ENCODE measurements at places on chromosomes 2 and 18. TPM values are rescaled to one million over a fixed set of nuclear protein-coding genes. Genes with fewer than 3 reads are reported as not detected.
A peak's percentile ranks its signal among the peaks of the same experiment; 100 is the strongest.

- no peak for DNase-seq
Observed at GRCh38 chr2:38317725-38318124, 59.3 kb downstream of the ATL2 start.

DNA sequence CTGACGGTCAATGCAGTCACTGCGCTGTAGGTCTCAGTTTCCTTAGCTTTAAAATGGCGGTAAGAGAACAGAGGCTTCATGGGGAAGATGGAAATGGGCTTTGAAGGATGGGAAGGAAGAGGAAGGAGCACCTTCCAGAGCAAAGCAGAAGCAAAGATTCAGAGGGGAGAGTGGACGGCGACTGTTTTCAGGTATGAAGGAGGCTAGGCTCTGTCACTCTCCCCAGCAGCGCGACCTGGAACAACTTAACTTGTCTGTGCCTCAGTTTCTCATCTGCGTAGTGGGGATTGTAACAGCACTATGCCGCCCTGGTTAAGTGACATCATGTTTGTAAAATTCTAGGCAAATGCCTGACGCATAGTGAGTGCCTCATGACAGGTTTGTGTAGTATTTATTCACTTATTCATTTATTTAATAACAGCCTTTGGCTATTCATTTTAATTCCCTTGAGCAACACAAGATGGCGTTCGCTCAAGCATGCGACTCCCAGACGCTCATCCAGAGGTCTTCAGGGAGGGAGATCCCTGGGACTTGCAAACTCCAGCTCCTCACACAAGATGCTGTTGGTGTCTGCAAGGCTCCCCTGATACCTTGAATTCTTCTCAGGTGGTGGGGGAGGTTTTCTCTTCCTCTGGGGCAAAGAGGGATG lies 336.3 kb downstream of the DYSF start:
- DNase-seq: peak; percentile 58

GRCh38 chr18:48676756-48677368 lies 138.0 kb downstream of the CTIF start:
- peak; percentile 4 for DNase-seq

GRCh38 chr2:17309741-17310339 lies 208.4 kb downstream of the RAD51AP2 start:
- DNase-seq: no peak

- DNase-seq: no peak
Observed at GRCh38 chr2:180516232-180516631, 464.2 kb upstream of the UBE2E3 start.

GRCh38 chr18:41265047-41265446 lies 690.0 kb upstream of the PIK3C3 start:
- DNase-seq: no peak

GRCh38 chr2:76316691-76317090 lies 606.0 kb upstream of the GCFC2 start:
- no peak for DNase-seq

DNA sequence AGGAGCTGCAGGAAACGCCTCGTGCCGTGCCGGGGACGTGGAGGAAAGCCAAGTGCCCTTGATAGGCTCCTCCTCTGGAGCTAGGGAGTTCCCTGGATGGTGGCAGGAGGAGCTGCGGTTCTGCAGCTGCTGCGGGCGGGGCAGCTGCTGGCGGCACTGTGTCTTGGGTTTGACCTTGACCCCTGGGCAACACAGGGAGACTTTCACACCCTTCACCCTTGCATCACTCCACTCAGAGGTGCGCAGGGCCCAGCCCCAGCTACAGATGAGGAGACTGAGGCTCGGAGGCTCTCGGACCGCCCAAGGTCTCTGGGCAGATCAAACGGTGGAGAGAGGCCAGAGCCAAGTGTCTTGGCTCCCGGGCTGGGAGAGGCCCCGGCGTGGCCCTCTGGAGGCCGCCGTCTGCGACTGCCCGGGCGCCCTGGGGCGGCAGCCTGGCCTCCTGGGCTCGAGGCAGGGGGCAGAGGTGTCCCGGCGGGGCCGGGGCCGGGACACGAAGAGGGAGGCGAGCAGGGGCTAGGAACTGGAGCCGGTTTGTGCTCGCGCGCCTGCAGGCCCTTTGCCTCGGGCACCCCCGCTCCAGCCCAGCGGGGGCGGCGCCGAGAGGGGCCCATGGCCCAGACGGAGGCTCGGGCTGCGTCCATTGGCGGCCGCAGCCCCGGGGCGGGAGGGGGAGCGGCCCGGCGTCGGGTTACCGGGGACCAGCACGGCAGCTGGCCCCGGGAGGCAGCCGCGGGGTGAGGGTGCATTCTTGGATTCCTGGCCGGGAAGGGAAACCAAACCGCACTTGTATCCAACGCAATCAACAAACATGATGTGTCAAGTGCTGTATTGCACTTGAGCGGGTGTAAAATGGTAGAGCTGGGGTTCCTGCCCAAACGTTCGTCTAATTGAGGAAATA lies 129.6 kb upstream of the SLC1A4 start:
- peak; percentile 74 for DNase-seq

DNA sequence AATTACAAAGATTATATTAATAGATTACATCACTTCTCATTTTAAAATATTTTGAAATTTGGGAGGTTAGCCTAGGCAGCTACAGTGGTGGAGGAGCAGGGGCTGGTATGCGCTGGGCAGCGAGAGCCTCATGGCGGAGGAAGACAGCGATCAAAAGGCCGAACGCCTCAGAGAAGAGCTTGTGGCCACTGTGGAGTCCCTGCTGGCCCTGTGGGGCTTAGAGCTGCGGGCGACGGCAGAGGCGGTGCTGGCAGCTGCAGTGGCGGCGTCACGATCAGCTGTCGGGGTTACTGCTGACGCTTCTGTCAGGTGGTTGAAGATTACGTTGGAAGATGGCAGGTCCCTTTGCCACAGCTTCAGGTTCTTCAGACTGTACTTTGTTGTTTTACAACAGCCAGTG lies 87.4 kb downstream of the ROCK2 start:
- DNase-seq: no peak

GRCh38 chr2:15640261-15640711 lies 48.6 kb downstream of the DDX1 start:
- DNase-seq: no peak

DNA sequence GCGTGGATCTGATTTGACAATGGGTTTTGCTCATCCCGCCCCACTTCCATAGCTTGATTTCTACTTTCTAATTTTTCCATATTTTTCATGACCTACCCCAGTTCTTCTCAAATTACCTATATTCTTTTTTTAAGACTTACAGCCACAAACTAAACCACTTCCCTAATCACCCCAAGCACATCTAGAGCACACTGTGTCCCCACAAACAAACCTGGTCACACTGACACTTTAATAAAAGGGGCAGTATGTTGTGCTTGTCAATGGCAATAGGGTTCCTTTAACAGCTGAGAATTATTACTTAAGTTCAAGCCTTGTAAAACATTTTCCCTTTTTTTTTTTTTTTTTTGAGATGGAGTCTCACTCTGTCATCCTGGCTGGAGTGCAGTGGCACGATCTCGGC lies 47.1 kb downstream of the MREG start:
- DNase-seq: no peak

GRCh38 chr2:160408173-160408958 lies 85.2 kb downstream of the RBMS1 start:
- DNase-seq: peak; percentile 54

DNA sequence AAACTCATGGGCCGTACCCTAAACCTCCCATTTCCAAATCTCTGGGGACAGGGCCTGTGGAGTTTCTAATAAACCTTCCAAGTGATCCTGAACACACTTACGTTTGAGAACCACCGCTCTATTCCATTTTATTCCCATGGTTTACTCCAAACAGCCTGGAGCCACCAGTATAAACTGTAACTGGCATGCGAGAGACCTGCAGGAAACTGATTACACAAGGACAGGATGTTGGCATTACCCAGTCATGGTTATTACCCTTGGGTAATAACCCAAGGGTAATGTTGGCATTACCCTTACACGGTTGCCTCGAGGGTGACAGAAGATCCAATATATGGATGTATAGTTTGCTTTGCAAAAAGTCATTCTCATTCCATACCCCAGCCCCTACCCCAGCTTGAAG lies 37.0 kb upstream of the YPEL5 start:
- DNase-seq: no peak

DNA sequence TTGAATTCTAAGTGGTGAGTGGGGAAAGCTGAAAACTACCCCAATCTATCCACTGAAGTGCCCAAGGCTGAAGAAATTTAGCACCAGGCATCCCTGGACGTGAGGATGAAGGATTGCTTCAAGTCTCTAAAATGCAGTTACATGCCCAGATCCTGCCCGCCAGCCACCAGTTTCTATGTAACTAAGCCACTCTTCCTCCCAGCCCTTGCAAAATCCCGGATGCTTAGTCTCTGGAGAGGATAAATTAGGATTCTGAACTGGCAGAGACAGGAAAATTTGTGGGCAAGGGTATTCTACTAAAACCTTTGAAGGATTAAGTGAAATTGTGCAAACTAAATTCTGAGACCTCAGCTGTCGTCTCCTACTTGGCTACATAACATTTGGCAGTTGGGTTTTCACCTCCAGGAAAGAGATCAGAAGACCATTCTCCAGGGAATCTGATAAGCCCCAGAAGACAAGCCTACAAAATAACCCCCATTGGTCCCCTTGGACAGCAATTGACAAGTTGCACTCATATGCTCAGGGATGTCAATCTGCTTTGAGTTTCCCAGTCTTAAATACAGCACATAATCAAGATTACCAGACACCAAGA lies 93.9 kb upstream of the CD226 start:
- DNase-seq: no peak

- DNase-seq: no peak
Observed at GRCh38 chr18:13330996-13331395, 112.4 kb downstream of the LDLRAD4 start.

DNA sequence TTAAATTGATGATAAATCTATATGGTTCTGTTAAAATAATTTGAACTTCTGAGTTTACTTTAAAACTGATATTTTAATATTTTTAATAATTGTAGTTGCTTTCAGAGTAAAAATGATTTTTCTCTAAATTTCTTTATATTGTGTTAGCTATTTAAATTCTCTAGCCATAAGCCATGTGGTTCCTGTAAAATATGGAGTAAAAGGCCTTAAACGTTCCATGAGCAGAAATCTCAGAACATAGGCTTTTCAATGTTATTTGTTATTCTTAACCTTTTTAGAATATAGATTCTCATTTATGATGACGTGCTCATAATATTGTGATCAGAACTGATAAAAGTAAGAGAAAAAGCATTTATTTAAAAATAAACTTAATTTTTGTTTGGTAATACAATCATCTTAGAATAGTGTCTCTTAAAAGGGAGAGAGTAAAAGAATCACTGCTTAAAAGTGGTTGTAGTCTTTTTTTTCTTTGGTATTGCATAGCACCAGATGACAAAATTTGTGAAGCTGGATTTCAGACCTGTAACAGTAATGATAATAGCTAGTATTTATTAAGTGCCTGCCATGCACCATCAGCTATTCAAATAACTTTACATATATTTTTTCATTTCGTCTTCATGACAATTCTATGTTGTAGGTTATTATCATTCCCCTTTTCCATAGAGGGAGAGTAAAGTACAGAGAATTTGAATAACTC lies 2.7 kb downstream of the BMPR2 start:
- no peak for DNase-seq

DNA sequence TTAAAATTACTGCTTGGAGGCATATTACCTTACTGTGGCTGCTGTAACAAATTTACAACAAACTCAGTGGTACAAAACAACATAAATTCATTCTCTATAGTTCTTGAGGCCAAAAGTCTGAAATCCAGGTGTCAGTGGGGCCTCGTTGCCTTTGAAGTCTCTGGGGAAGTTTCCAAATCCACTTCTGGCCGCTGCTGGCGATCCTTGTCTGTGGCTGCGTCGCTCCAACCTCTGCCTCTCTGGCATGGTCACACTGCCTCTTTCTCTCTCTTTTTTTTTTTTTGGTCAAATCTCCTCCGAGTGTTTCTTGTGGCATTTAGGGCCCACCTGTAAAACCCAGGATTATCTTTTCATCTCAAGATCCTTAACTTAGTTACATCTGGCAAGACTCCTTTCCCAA lies 182.8 kb downstream of the ST6GAL2 start:
- no peak for DNase-seq

- DNase-seq: no peak
Observed at GRCh38 chr2:7744827-7745226, 827.6 kb downstream of the RNF144A start.

- no peak for DNase-seq
Observed at GRCh38 chr18:59779979-59780378, 82.8 kb upstream of the CCBE1 start.

DNA sequence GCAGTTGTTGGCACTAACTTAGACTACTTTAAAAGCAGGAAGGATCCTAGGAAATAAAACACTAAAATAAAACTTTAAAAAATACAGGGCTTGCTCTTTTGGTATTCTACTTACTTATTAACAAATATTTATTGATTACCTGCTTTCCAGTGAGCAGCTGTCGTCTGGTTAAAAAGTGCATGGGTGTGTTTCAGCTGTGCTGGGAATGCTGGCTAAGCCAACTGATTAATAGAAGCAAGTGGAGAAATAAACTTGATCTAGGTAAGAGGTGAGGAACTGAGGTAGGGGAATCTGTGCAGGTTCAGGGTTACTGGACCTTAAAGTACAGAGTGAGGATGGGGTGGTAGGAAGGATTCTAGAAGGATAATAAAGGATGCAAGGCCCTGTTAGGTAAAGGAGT lies 110.8 kb downstream of the SPTBN1 start:
- no peak for DNase-seq

GRCh38 chr2:9258953-9259399 lies 52.4 kb downstream of the ASAP2 start:
- no peak for DNase-seq

GRCh38 chr2:142041996-142042395 lies 88.8 kb downstream of the LRP1B start:
- no peak for DNase-seq

DNA sequence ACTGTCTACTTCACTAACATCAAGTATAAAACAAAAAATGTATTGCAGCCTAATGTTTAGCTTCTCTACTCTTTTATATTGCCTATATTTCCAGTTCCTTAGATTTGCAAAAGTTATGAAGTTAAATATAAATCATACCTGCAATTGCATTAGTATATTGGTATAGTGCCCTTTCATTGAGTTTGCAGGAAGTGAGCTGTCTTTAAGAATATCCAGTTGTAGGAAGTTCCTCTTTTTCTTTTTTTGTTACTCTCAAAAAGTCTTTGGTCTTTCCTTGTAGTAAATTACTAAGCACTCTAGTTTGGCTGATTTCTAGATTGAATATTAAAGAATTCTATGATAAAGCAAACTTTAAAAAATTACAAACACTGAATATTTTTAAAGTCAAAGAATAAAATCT lies 71.3 kb upstream of the FN1 start:
- no peak for DNase-seq

- peak; percentile 3 for DNase-seq
Observed at GRCh38 chr2:183349091-183349490, 224.8 kb downstream of the NUP35 start.

CCL20 gene
- total RNA-seq: 33.2 TPM

ABCG5 gene
- not detected for total RNA-seq

GAL3ST2 gene
- total RNA-seq: 0.30 TPM

HOXD3 gene
- total RNA-seq: 9.7 TPM

HNMT gene
- total RNA-seq: 73.7 TPM
